ENCODE measurements at places on chromosomes 12 and 14.

DNA sequence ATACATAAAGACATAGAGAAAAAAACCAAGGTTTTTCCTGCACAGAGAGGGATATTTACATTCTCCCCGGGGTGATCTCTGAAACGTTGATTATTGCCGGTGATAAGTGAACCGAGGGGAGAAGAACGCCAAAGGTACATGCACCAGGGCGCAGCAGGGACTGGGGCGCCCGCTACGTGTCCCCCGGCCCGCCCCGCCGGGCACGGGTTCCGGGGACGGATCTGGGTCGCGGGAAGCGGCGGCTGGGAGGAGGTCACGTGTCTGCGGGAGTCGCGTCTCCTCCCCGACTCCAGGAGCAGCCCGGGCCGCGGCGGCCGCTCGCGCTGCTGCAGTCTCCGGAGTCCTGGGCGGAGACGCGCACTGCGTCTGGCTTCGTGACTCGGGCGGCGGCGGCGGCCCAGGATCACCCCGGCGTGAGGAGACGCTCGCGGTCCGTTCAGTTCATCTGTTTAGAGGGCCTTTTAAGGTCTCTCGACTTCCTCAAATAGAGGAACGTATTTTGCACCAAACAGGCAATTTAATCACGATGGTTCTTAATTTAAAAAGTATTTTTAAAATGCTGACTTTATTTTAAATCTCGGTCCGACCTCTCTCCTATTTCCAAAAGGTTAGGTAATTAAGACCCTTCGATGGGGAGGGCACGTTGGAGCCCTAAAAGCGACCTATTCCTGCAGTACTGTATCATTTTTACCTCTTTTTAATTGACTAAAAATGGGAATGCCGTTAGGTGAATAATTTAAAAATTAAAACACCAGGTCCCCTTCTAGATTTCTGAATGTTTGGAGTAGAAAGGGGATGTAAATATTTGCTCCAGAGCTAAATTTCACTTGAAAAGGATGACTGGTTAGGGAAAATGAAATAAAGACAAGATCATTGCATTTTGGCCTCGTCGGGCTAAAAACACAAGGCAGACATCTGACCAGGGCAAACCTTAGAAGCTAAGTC, 1.8 kb upstream of the BHLHE41 start:
- peak; percentile 79 for DNase-seq

GRCh38 chr12:92593734-92594402, 108.9 kb upstream of the PLEKHG7 start:
- DNase-seq: peak; percentile 95

DNA sequence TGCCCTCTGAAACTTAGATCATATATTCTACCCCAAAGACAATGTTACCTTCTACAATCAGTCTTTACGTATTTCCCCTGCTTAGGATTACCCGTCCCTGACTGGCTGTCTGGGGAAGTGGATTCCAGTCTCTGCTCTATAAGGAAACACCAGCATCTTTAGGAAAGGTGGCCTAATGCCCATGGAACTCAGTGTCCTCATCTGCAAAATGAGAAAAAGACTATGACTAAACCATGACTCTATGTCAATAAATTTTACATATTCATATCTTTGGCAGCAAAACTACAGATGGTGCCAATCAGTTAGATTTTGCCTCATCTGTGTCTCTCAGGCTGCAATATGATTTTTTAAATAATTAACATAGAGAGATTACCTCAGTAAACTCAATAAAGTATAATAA, 133.8 kb downstream of the ITPR2 start:
- DNase-seq: peak; percentile 67

- DNase-seq: no peak
Observed at GRCh38 chr12:108973629-108974152, 47.2 kb downstream of the SVOP start.

GRCh38 chr14:61602733-61603077, 92.6 kb upstream of the HIF1A start:
- no peak for DNase-seq

DNA sequence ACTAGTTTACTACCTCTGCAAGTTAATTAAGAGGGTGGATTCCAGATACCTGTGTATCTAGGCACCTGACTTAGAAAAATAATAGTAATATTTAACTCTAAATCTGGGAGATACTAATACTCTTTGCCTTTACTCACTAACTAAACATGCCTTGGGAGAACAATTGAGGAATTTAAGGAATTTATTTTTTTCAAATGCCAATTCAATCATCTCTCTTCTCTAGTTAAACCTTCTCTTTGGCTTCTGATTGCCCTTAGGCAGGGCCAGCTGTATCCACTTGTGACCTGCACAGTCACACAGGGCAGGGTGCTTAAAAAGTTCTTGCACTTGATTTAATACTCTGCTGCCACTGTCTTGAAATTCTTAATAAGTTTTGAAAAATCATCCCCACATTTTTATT, 142.4 kb downstream of the PLCZ1 start:
- no peak for DNase-seq

GRCh38 chr12:51393676-51394545, 2.7 kb upstream of the GALNT6 start:
- peak; percentile 93 for DNase-seq

GRCh38 chr12:71664411-71665089, 449 bp downstream of the THAP2 start:
- DNase-seq: peak; percentile 23

- DNase-seq: no peak
Observed at GRCh38 chr12:58906917-58907316, 13.4 kb downstream of the LRIG3 start.

GRCh38 chr12:41486718-41487117, 298.6 kb downstream of the PDZRN4 start:
- DNase-seq: peak; percentile 1

DNA sequence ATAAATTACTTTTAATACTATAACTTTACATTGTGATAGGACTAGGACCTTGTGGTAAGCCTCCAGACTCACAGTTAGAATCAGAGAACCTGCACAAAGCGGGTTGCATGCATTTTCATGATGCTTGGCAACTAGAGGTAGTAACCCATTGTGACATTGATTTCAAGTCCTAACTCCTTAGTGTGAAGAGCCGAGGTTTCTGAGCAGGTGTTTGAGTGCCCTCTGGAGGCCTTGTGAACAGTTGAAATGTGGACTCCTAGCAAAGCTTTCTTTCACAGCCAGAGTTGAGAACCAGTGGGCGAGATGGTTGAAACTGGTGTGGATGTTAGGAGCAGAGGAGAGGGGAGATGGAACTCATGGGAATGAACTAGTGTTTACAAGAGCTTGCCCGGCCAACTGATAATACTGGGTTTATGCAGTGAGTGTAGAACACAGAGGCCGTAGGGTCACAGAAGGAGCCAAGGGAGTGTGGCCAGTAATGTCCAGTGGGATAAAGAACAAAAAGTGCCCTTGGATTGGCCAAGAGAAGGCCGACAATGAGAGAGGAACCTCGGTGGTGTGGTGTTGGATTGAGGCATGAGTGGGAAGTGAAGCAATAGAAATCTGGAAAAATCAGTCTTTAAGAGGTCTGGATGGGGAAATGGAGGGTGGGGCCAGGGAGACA, 10.9 kb downstream of the ZNF664 start:
- peak; percentile 79 for DNase-seq

GRCh38 chr12:25752710-25753309, 199.7 kb upstream of the LMNTD1 start:
- DNase-seq: no peak

DNA sequence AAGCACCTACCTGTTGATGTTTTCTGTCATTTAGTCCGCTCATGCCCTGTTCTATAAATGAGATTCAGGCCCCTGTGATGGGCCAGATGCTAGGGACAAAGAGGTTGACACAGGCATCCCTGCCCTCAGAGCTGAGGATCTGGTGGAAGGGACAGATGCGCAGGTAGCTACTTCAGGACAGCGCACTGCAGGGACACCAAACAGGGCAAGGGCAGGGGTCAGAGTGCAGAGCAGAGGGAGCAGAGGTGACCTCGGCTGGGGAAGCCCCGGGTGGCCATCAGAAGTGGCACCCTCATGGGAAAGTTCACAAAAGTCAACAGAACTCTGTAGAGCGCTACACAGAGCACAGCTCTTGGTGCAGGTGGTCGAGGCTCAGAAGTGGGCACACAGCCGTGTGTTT, 5.6 kb upstream of the PNMA1 start:
- no peak for DNase-seq

DNA sequence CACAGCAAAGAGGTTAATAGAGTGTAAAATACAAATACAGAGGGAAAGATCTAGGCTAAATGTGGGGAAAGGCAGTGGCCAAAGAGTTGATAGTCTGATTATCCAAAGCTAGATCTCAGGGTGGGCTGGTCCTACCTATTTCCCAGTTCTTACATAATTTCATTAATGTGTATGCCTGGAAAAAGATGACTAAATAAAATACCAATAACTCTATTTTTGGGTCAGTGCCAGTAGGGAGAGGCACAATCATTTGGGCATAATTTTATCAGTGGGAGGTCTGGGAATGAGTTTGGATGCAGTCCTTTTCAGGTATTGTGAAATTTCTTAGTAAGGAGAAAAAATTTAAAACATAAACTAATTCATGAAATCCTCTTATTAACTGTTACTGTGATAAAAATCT, 30.6 kb upstream of the CLEC14A start:
- no peak for DNase-seq

DNA sequence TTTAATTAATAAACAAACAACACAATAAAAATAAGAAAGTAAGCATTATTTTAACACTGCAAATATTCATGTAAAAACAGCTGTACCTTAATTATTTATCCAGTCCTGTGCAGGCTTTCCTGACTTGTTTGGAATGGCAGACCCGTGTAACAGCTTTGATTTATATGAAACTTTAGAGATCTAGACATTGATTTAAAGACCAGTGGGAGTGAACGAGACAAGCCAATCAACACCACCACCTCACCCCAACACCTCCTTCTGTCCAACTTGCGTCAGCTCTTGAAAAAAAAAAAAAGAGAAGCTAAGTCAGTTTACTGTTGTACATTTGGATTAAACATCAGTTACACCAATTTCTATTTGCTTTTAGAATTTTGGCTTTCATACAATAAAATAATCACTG, 22.3 kb downstream of the SLC38A4 start:
- no peak for DNase-seq

Measured in fibroblast of mammary gland (primary cell).